ENCODE measurements at places on chromosomes 6 and 20. TPM values are rescaled to one million over a fixed set of nuclear protein-coding genes. Genes with fewer than 3 reads are reported as not detected.

GRCh38 chr6:17002123-17002522 is 99.7 kb upstream of the STMND1 start:
- no peaks in the 10 kb centered on the region for H3K36me3 ChIP-seq
- H3K27ac ChIP-seq, result no peak overlapping the region
- H3K27me3 ChIP-seq, result no peaks in the 10 kb centered on the region
- H3K4me1 ChIP-seq, result no peaks in the 10 kb centered on the region

GRCh38 chr20:22802296-22802695 is 217.9 kb upstream of the FOXA2 start:
- H3K4me3 ChIP-seq, result no peak overlapping the region
- H3K27ac ChIP-seq, result no peak overlapping the region
- DNase-seq, result no peak
- H3K27me3 ChIP-seq, result no peaks in the 10 kb centered on the region
- no peaks in the 10 kb centered on the region for H3K36me3 ChIP-seq

GRCh38 chr6:157486572-157486971 is 105.6 kb downstream of the ZDHHC14 start:
- H3K4me1 ChIP-seq, result no peaks in the 10 kb centered on the region
- no peaks in the 10 kb centered on the region for H3K36me3 ChIP-seq
- no peak overlapping the region for H3K27ac ChIP-seq
- H3K27me3 ChIP-seq, result no peaks in the 10 kb centered on the region

DNA sequence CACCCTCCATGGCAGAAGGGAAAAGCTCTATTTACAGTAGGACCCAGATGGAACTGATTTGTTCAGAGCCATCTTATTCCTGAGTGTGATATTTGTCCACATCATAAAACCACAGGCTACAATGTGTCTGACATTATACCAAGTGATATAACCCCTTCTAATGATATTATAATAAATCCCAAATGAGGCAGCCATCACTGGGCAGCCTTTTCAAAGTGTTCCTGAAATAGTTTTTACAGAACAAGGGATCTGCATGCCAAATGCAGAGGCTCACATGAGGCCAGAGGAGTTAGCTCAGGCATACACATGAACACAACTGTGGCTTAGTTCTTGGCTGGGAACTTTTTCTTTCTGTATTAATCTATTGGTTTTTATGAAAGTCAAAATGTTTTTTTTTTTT is 207.7 kb downstream of the MAFB start:
- no peak overlapping the region for H3K27ac ChIP-seq
- no peaks in the 10 kb centered on the region for H3K4me1 ChIP-seq
- H3K4me3 ChIP-seq, result no peak overlapping the region
- H3K36me3 ChIP-seq, result no peaks in the 10 kb centered on the region
- no peaks in the 10 kb centered on the region for H3K27me3 ChIP-seq

Gene CCN5
- 652 TPM for total RNA-seq

Data from thoracic aorta (tissue), 2 donors.